Thoracic aorta (tissue), 2 donors: ENCODE measurements at places on chromosomes 6 and 20. TPM values are rescaled to one million over a fixed set of nuclear protein-coding genes. Genes with fewer than 3 reads are reported as not detected.

The COL11A2 gene
- 1.9 TPM for total RNA-seq

The COL9A3 gene
- total RNA-seq = 0.54 TPM

The SNAP25 gene
- 1.3 TPM for total RNA-seq

The HLA-DQB1 gene
- 11.1 TPM for total RNA-seq

The GLP1R gene
- not detected for total RNA-seq

The EYS gene
- not detected for total RNA-seq

The LY86 gene
- total RNA-seq = 6.5 TPM

The ABHD12 gene
- 48.5 TPM for total RNA-seq

The ZSCAN16 gene
- total RNA-seq = 0.81 TPM

The GDAP1L1 gene
- total RNA-seq = not detected

The B3GALT4 gene
- 18.1 TPM for total RNA-seq

The PPP1R3G gene
- 7.3 TPM for total RNA-seq

The OPRL1 gene
- total RNA-seq = 3.2 TPM

- DNase-seq = no peak
Measured at GRCh38 chr6:43871933-43872332, 101.9 kb downstream of the VEGFA start.

DNA sequence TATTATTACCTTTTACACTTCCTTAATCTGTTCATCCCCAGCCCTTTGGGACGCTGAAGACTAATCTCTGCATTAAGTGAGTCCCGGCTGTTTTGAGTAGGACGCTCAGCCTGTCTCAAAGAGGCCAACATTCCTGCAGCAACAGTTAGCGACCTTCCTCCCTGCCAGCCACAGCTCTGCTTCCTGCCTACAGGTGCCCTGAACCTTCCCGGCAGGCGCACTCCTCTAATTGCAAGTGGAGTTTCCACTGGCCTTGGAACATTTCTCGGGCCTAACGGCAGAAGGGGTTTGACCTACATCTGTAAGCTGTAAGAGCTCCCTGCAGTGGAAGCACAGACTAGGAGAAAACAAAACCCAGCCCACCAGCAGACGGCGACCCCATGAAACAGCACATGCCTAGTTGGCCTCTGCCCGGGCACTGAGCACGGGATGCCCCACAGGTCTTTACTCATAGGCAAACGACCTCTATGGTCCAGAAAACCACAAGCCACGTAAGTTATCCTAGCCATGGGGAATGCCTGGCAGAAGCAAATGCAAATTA lies 137.9 kb downstream of the DTNBP1 start:
- DNase-seq = no peak

DNA sequence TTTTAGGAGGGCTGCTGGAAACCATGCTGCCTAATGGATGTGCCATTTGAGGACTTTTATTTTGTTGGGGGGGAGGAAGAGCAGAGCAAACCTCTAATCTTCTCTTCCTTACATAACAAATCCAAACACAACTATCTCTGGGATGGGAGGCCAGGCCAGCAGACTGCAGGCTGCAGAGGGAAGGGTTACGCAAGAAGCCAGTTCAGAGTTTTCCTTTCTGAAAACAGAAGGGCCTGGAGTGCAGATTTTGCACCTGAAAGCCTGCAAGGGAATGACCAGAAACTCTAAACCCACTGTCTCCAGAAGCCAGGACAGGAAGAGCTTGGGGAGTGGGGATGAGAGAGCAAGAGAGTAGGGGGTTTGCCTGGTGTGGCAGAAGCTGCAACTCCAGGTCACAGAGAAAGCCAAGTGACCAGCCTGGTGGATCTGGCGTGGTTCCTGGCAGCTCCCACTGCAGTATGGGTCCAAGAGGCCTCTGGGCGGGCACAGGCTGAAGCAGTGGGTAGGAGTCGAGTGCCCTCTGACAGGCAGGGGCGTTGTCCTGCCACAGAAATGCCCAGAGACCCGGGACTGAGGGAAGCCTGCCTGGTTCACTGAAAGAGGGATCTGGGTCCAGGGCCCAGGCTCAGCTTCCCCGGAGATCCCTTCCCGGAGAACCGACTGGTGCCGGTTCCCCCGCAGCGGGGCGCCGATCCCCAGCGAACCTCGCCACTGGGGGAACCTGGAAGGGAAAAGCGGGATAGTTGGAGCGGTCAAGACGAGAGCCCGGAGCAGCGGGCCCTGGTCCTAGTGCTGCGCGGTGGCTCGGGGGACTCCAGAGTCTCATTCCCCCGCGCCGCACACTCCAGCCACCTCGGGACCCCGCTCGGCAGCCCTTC lies 6.7 kb downstream of the MAFB start:
- DNase-seq = no peak

GRCh38 chr6:34130862-34131261 lies 15.0 kb downstream of the GRM4 start:
- DNase-seq = no peak

GRCh38 chr6:37109714-37110499 lies 60.0 kb upstream of the PIM1 start:
- no peak for DNase-seq

DNA sequence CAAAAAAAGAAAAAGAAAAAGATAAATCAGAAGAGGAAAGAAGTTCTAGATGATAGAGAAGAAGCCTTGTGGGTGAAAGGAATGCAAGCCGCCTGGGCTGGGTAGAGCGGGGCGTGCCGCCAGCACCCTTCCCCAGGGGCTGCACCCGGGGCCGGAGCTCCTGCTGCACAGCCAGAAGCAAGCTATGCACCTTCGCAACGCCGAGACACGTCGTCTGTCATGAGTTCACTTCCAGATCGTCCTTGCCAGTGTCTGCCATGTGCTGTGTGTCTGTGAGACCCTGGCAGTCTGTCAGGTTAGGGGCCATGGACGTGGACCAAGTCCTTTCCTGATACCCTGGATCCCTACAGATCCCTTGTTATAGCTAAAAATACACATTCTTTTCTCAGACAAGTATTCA lies 25.5 kb upstream of the ADRM1 start:
- DNase-seq = no peak

DNA sequence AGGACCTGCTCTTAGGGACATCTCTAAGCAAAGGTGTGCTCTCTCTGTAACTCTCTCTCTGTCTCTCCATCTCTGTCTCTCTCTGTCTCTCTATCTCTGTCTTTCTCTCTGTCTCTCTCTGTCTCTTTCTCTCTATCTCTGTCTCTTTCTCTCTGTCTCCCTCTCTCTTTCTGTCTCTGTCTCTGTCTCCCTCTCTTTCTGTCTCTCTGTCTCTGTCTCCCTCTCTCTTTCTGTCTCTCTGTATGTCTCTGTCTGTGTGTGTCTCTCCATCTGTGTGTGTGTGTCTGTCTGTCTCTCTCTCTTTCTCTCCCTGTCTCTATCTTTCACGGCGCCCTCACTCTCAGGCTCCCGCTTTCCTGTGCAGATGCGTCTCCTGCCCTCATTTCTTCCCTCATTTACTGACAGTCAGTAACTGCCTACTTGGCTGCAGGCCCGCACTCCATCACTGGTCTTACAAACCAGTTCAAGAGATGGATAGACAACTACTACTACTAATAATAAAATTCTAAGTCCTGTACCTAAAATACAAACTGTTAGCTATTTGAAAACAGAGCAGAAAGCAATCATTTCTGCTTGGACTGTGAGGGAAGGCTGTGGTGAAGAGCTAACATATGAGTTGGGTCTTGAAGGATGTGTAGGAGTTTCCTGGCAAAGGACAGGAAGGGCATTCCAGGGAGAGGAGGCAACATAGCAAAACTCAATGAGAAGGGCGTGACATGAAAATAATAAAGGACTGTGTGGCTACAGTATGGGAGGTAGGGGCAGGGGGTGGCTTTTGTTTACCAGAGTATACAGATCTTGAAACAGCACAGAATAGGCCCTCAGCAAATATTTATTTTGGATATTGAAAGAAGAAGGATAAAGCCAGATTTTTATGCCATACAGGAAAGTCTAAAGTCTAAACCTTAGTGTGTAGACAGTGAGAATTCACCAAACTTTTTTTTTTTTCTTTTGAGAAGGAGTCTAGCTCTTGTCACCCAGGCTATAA lies 67.8 kb upstream of the TAB2 start:
- no peak for DNase-seq

GRCh38 chr6:11631008-11631407 lies 93.5 kb downstream of the TMEM170B start:
- DNase-seq = no peak

DNA sequence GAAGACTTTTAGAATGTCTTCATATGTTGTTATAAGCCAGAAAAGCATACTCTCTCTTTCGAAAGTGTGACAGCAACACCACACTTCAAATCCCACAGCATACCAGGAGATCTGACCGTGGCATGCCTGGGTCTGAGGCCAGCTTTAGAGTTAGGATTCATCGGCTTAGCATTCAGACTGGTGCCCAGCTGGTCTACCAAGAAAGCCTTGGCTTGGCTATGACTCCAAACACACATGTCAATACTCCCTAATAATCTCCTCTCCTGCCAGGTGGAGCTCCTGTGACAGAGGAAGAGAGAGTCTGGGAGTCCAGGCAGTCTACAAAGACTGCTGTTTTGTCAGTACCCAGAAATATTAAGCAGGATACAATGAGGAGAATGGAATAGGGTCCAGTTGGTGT lies 77.1 kb upstream of the MAN1A1 start:
- DNase-seq = no peak

GRCh38 chr6:75946146-75946831 lies 126.2 kb downstream of the IMPG1 start:
- no peak for DNase-seq

DNA sequence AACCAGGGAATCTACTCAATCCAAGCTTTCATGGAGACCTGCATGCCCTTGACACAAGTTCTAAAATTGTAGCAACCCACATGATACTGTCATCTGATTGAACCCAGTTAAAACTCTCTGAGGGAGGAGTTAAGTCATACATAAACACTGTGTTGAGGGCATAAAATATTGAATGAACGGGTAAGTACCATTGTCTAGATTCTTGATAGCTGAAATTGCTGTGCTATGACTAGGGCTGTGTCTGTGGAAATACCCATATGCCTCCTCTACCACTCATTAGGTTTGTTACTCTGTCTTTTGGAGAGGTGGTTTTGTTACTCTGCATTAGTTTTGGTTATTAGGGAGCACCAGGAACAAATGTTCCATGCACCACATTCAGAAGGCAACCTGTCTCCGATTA lies 7.6 kb downstream of the ENPP4 start:
- no peak for DNase-seq

DNA sequence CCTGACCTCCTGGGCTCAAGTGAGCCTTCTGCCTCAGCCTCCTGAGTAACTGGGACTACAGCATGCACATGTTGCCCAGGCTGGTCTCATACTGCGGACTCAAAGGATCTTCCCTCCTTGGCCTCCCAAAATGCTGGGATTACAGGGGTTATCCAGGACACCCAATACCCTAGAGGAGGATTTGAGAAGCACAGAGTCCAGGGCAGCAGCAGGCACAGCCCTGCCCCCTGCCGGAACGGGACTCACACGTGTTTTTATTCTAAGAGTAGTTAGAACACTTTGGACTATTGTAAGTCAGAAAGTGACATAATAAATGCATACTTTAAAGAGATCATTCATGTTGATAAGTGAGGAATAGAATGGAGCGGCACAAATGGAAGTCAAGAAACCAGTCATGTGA lies 80.2 kb downstream of the C6orf118 start:
- no peak for DNase-seq

DNA sequence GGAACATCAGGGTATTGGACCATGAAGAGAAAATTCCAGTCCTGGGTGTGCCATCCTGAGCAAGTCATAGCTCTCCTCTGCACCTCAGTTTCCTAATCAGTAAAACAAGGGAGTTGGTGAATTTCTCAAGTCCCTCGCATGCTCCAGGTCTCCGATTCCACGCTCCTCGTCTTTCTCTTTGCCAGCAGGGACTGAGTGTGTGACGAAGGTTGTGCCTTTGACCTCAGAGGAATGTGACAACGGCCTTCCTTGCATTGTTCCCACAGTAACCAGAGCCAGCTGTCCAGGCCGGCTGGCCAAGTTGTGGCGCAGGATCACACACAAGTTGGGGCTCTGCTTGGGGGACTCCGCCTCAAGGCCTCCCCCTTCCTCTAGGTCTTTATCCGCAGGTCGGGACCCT lies 217.3 kb downstream of the ATXN1 start:
- DNase-seq = no peak

DNA sequence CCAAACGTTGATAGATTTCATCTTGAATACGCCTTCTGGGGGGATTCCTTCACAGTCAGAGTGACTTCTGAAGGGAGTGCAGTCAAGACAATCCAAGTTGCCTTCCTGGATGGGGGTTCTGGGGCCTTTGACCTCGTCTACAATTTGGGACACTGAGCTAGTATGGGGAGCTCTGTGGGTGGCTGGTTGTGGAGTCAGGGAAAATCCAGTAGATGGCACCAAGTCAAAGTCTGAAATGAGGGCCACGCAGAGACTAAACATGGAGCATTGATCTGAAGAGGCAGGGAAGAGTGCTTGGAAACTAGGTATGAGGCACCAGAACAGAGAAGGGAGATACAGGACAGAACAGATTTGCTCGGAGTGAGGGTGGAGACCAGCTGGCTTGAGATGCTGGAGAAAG lies 43.6 kb upstream of the CCN6 start:
- no peak for DNase-seq

GRCh38 chr6:42864602-42865001 lies 14.8 kb upstream of the RPL7L1 start:
- DNase-seq = peak; percentile 54

GRCh38 chr6:3513416-3513815 lies 56.6 kb upstream of the SLC22A23 start:
- DNase-seq = no peak

DNA sequence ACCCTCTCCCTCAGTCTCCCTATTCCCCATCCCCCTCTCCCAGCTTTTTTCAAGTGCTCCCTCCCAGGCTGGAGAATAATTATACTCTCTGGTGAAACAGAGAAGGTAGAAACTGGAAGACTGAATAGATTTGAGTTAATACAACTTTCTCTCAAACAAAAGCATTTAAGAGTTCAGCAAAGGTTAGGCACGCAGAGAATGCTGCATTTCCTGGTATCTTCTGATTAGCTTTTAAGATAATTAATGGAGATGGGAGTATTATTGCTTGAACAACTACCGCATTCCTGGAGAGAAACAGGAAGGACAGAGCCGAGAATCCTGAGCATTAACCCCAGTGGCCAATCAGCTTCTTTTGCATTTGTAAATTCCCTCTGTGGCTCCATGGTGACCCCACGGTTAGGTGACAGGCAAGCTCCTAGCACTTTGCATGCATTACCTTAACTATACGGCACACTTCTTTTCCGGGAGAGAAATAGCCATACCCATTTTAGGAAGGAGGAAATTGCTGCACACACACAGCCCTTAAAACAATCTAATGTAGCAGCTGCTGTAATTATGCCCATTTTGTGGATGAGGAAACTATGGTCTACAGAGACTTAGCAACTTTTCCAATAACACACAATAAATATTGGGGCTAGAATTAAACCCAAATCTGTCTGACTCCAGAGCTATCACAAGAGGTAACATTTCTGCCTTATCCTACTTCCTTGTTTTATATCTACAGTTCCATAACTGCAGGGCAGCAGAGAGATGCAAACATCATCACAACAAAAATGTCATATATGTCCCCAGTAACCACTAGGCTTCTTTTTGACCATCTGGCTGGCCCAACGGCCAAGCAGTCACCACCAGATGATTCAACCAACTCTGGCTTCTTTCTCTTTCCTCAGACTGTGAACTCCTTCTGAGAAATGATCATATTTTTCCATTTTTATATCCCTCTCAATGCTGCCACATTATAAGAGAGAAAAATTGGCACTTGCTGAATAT lies 169.9 kb downstream of the CD24 start:
- DNase-seq = no peak

GRCh38 chr6:88476388-88476787 lies 310.2 kb upstream of the CNR1 start:
- no peak for DNase-seq
